Occipital lobe (tissue), 3 donors: ENCODE measurements at places on chromosomes 1 and 21.
A peak's percentile ranks its signal among the peaks of the same experiment; 100 is the strongest.

DNA sequence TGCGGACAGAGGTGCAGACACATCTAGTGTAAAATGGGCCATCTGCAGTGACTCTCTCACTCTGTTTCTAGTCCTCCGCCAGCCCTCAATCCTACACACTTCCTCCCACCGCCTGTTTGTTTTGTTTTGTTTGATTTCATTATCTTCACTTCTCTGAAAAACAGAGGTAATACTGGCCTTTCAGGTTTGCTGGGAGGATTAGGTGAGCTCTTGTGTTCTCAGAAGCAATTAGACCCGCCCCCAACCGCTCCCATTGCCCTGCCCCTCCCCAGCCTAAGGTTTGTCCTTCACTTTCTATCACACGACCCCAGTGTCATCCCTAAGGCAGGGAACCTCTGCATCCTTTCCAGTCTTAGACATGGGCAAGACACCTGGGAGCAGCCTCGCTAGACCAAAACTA lies 43.2 kb upstream of the TACSTD2 start:
- no peak for DNase-seq

GRCh38 chr1:6785728-6786505 lies 663 bp downstream of the CAMTA1 start:
- DNase-seq, result no peak

DNA sequence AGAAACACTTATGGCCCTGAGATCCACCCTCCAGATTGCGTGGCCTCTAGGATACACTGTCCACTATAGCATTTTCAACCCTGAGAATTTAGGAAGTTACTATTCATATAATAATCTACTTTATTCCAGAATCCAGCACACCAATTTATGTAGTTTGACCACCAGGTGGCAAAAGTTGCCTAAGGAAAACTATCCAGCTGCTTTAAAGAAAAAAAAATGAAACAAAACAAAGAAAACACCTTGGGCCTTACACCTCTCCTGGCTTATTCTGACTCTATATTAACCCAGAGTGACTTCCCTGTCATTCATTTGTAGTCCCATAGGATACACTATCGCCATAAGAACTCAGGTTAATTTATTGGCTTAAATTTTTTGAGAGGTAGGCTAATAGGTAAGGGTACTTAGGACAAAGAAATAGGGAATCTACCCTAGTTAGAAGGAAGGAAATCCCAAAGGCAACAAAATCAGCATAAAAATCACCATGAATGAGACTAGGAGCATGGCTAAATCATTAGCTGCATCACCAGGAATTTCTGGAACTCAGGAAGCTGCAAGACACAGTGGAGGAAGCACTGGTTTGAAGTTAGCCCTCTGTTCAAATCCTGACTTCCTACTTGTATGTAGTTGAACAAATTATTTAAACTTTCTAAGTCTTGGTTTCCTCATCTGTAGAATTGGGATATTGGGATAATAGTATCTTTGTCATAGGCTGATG lies 107.5 kb downstream of the SPAG17 start:
- DNase-seq, result no peak

GRCh38 chr1:57122031-57122430 lies 156.2 kb upstream of the C8B start:
- no peak for DNase-seq

GRCh38 chr1:235933017-235933765 lies 66.5 kb upstream of the LYST start:
- no peak for DNase-seq

GRCh38 chr21:39632796-39633442 lies 20.2 kb downstream of the B3GALT5 start:
- no peak for DNase-seq

DNA sequence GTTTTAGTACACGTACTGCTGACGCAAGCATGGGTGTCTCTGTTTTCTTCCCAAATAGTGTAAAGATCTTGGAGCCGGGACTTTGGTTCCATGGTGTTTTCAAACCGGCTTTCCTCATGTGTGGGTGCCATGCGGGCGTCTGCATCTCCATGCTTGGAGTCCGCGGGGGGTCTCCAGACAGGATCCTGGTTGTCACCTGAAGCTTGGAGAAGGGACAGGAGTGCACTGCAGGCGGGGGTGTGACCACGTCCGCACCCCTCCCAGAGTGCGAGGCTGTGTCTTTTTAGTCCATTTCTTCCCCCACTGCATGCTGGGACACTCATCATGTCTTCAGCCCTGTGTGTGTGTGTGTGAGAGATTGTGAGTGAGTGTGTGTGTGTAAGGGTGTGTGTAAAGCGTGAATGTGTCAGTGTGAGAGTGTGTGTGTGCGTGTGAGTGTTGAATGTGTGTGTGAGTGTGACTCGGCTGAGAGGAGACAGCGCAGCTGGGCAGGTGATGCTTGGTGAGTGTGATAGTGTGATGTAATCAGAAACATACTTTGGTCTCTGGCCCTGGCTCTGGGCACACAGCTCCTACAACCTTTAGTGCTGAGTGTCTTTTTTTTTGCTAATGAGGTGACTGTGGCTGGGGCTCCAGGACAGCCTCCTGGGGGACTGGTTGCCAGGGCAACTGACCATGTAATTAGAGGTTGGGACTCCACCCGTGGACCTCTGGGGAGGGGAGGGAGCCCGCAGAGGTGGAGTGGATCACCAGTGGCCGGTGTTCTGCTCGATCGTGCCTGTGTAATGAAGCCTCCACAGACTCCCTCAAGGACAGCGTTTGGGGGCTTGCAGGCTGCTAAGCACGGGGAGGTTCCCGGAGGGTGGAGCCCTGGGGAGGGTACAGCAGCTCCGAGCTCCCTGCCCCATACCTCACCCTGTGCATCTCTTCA lies 55.1 kb downstream of the AGPAT3 start:
- no peak for DNase-seq

DNA sequence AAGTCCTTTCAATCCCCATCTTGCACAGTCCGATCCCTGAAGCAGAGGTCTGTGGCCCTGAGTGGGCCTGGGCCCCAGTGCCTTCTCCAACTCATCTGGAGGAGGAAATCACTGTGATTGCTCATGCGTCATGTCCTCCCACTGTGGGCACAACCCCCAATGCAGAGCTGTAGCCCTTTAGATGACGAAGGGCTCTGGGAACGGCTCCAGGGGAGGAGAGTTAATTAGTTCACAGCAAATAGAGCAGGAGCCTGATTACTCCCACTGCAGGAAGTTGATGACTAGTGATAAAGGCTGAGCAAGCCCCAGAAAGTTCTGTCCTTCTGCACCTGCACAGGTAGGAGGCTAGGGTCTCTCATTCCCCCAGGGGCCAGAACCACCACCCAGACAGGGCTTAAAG lies 111.5 kb downstream of the CCDC185 start:
- DNase-seq, result peak; percentile 16

DNA sequence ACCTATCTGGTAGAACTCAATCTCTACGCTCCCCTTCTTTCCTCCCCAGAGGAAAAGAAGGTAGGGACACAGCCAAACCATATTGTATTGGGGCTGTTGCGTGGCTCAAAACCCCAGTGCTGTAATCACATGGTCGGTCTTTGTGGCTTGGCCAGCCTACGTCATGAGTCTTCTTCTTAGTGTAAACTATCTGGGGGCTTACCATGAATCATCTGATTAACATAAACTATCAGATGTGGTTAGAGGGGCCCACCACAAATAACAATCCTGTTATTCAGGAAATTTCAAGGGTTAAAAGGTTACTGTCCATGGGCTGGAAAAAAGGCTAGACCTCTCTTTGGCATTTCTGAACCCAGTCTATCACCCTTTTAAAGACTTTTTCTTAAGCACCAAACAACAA lies 49.5 kb upstream of the GPR52 start:
- DNase-seq, result no peak

DNA sequence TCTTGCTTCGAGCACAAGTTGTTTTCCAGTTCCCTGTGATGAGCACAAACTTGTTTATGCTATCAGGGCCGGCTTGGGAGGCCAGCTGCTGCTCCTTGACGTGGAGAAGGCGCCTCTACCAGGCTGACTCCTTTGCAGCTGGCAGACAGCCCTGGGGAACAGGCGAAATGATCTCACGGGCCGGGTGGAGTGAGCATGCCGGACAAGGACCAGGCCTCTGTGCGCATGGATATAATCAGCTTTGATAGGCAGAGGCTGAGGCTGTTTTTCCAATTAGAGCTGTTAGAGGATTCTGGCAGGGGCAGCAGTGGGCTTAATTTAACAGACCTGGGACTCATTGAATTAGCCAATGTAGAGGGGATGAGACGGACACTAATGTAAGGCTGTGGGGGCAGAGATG lies 38.9 kb downstream of the FAM163A start:
- DNase-seq, result no peak

- no peak for DNase-seq
Measured at GRCh38 chr1:5562769-5563168, 429.5 kb downstream of the NPHP4 start.

GRCh38 chr1:67816506-67816905 lies 16.8 kb downstream of the GNG12 start:
- DNase-seq, result no peak

DNA sequence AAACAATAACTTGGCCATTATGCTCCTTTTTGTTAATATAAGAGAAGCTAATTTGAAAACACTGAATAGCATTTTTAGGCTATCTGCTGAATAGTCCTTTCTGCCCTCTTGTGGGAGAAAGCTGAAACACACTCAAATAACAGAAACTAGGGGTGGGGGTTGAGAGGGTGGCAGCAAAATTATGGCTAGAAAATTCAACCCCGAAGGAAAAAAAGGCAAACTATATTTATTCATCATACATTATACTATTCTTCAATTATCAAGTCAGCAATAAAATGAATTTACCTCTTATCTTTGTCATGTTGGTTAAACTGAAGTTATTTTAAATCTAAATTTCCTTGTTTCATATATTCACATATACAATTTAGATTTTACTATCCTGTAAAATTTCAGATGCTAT lies 255.9 kb downstream of the FAF1 start:
- DNase-seq, result no peak

DNA sequence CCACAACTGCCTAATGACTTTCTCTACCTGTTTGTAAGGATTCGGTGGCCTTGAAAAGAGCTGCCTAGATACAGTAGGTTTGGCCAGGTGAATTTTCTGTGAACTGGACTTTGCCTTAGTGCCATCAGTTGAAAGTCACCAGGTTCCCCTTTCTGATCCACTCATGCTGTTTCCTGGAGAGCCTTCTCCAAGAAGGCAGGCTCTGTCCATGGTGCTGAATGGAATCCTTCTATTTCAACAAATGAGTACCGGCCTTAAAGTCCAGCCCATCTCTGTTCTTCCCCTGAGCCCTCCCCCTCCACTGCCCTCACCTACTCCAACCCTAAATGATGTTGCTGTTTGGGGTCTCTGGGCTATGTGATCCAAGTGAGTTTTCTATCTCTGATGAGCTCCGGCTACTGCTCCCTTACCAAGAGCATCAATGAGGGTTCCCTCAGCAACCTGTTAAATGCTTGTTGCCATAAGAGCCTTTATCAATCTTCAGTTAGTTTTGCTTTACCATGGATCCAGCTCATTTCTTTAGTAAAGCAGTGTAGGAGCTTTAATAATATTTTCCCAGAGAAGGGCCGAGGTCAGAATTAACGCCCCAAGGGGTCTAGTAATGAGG lies 500.4 kb downstream of the PTPRU start:
- no peak for DNase-seq

- DNase-seq, result no peak
Measured at GRCh38 chr1:241985787-241986186, 13.1 kb downstream of the MAP1LC3C start.

DNA sequence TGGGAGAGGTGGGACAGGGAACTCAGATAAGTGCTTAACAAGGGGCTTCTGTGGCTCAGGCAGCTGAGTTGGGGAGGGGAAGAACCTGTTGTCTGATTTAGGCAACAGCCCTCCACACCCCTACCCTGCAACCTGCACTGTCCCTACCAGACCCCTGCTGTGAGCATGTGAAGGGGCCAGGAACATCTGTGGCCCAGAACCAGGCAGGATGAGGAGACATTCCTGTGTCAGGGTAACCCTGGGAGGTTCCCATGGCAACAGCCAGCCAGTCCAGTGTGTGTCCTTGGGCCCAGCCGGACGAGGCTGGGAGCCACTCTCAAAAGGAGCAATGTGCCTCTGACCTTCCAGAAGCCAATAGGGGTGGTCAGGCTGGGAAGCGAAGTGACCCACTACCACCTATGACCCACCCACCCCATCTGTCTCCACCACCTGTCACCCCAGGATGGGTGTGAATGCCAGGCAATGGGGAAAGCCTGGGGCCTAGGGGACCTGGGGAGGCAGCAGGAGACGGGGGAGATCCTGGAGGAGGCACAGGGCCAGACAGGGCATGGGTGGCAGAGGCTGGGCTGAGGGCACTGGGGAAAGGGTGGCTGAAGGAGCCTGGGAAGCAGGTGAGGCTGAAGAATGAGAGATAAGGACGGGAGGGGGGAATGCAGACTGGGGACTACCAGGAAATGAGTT lies 5.0 kb upstream of the PMVK start:
- DNase-seq, result no peak

DNA sequence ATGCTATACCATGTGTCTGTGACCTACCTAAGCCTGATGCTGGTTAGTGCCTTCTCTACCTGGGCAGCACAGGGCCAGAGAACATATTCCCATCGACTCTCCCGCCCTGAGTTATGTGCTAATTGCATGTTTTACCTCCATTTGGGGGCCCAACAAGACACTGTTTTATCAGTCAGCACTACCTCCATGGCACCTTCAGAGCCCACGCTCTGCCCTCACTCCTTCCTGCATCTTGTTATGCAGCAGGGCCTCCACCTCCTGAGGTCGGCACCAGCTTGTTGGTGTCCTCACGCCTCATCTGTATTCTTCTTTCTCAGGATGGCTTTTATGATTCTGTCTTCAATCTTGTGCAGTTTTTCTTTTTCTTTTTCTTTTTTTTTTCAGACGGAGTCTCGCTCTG lies 11.9 kb downstream of the WNT9A start:
- DNase-seq, result no peak

DNA sequence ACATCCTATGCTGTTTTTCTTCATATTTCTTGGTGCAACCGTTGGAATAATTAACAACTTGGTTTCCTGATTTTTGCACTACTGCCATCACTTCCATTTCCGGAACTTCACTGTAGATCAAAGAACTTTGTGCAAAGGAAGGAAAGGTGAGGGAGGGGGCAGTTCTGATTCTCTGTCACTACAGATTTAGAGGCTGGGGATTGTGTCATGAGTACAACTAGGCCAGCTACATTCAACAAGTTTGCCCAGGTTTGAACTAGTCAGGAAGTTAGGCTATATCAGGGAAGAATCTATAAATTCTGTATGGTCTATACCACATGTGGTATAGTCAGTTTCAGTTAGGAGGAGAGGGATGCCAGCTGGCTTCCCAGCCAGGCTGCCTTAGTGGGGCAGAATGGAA lies 84.2 kb downstream of the RGL1 start:
- DNase-seq, result no peak

GRCh38 chr1:166789286-166789685 lies 50.0 kb upstream of the POGK start:
- DNase-seq, result no peak
